Caudate nucleus (tissue), 63 donors: ENCODE measurements at places on chromosomes 1 and 21.
A peak's percentile ranks its signal among the peaks of the same experiment; 100 is the strongest.

DNA sequence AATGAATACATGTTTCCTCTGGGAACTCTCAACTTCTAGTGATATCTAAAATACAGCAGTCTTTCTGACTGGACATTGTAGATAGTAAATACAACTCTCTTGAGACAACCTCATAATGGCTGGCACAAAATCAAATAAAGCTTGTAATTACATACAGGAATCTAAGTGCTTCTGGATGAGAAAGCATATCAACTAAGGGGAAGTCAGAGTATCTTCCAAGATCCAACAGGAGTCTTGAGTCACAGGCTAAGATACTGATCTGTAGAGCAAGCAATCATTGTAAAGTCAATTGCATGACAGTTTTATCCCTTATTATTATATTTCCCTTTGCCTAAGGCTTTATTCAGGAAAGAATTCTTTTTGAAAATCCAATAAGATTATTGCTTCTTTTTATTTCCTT lies 249.9 kb downstream of the LRRIQ3 start:
- DNase-seq: no peak

DNA sequence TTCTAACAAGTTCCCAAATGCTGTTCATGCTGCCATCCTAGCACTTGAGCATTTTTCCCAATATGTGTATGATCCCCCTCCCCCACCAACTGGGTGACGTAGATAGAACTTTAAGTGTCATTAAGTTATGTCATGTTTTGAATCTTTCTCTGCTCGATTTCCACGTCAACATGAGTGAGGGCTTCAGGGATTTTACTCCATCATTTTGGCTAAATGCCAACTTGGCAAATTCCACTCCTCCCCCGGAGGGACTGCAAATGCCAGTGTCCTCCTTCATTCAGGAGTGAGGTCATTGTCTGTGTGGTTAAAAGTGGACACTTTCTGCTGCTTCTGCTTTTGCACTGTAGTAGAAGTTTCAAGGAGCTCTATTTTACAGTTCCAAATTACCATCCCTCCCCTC lies 201.7 kb downstream of the FGGY start:
- DNase-seq: no peak

DNA sequence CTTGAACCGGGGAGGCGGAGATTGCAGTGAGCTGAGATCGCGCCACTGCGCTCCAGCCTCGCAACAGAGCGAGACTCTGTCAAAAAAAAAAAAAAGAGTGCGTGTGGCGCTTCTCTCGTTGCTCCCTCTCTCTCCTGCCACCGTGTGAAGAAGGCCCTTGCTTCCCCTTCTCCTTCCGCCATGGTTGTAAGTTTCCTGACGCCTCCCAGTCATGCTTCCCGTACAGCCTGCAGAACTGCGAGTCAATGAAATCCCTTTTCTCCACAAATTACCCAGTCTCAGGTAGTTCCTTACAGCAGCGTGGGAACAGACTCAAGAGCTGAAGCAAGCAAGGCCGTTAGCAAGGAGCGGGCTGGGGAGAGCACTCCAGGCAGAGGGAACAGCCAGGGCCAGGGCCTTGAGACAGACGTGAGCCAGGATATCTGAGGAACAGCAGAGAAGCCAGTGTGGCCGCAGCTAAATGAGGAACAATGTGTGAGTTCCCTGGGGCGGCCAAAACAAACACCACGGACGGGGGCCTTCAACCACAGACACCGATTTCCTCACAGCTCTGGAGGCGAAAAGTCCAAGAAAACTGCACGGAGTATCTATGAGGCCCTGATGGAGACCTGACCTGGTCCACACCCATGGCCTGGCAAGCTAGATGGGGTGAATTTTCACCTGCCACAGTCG lies 54.2 kb upstream of the ETS2 start:
- no peak for DNase-seq

- DNase-seq: no peak
These were observed 560.1 kb downstream of the OMA1 start for GRCh38 chr1:57986432-57986831.

- DNase-seq: no peak
These were observed 664.4 kb downstream of the MATN1 start for GRCh38 chr1:30058970-30059369.

DNA sequence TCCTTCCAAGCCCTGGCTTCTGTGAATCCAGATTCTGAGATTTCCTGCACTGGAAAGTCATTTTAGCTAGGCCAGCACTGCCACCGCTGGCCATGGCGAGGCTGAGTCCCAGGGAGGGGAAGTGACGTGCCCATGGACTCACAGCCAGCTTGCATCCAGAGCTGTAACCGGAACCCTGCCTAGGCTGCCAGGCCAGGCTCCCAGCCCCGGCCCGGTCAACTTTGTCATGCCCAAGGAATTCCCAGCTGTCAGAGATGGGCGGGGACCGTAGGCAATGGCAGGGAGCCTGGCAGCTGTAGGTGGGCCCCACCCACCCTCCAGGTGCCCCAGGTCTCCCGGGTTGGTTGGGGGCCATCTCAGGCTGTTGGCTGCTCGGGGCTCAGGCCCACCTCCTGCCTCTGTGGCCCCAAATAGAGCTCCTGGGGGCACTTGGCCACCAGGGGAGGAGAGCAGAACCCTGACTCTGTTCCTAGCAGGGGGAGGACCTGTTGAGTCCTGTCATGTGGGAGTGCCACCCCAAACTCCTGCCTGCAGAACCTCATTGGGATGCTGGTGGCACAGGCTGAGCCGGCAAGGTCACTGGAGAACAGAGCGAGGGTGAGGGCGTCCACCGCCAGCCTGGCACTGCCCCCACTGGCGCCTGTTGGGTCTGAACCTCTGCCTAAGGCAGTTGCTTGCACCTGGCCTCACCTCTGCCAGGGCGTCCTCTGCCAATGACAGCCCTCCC lies 57.8 kb downstream of the FOXO6 start:
- DNase-seq: no peak

DNA sequence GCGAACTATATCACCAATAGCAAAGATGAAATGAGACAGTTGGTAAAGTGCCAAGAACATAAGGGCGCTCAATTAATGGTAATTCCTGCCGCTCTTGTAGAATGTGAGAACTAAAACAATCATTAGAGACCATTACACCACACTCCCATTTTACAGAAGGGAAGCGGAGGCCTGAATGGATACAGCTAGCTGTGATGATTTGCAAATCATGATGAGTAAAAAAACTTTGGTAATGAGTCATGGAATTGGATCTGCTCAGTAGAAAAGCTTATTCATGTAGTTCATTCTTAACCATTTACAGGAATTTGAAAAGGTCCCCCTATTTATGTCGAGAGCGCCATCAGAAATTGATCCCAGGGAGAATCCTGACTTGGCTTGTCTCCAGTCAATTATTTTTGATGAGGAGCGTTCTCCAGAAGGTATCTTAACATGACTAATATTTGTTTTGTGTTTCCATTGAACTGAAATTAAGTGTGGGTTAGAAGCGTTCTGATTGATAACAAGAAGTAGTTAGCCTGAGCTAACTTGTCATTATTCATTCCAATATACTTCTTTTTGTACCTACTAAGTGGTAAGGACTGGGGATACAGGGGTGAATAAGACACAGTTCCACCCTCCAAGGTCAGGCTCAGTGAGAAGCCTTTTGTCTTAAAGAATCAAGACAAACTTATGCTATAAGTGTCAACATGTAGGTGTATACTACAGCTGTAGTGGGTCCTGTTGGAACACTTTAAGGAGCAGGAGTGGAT lies 812 bp downstream of the TTC4 start:
- DNase-seq: no peak

DNA sequence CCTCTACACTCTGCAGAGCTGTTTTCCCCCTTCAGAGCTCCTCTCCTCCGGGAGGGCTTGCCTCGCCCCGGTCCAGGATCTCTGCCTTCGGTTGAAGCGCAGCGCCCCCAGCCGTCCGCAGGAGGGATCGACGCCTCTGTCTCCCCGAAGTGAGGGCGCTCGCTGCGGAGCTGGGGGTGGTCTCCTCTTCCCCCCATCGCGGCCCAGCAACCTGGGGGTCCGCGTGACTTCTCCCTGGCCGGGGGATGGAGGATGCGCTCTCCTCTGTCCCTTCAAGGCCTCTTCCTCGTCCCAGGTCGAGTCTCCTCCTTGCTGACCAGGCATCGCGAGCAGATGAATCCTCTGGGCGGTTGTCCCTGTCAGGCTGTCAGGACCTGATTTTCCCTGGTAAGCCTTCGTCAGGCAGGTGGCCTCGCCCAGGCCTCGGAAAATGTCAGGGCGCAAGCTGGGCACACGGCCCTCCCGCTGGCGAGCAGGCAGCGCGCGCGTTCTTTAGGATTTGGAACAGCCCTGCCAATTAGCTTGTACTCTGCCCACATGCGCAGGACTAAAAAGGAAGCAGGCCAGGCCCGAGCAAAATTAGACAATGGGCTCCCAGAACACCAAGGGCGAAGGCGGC lies 90.5 kb downstream of the EDEM3 start:
- peak; percentile 62 for DNase-seq

- DNase-seq: no peak
These were observed 43.2 kb upstream of the PBX1 start for GRCh38 chr1:164515711-164516331.

GRCh38 chr1:212678456-212679410 lies 20.9 kb downstream of the BATF3 start:
- no peak for DNase-seq

DNA sequence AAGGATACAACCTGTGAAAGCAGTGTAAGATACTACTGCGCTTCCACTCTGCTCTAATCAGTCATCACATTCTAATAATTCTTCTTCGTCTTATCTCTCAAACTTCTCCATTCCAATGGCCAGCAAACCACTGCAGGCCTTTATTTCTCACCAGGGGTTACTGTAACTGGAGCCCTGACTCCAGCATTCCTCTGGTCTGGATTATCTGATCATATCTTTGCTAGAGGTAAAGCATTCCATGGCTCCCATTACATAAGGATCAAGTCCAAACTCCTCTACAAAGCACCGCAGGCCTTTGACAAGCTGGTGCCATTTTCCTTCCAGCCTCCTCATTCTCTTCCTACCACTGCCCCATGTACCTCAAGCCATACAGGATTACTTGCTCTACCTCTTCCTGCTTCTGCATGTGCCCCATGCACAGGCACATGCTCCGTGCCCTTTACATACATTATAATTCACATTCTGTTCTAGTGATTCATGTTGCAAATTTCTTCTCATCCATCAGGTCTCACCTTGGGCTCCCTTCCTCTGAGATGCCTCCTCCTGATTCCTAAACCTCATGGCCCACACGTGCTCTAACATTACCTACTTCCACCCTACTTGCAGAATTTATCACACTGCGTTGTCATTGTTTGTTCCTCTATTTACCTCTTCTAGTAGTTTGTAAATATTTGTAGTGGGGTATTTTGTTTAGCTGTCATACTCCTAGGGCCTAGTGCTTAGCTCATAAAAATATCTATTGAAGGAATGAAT lies 9.3 kb upstream of the SERBP1 start:
- no peak for DNase-seq

- no peak for DNase-seq
These were observed 192.0 kb upstream of the JUN start for GRCh38 chr1:58975888-58976287.

- DNase-seq: no peak
These were observed 71.0 kb downstream of the PTGS2 start for GRCh38 chr1:186609183-186609582.

DNA sequence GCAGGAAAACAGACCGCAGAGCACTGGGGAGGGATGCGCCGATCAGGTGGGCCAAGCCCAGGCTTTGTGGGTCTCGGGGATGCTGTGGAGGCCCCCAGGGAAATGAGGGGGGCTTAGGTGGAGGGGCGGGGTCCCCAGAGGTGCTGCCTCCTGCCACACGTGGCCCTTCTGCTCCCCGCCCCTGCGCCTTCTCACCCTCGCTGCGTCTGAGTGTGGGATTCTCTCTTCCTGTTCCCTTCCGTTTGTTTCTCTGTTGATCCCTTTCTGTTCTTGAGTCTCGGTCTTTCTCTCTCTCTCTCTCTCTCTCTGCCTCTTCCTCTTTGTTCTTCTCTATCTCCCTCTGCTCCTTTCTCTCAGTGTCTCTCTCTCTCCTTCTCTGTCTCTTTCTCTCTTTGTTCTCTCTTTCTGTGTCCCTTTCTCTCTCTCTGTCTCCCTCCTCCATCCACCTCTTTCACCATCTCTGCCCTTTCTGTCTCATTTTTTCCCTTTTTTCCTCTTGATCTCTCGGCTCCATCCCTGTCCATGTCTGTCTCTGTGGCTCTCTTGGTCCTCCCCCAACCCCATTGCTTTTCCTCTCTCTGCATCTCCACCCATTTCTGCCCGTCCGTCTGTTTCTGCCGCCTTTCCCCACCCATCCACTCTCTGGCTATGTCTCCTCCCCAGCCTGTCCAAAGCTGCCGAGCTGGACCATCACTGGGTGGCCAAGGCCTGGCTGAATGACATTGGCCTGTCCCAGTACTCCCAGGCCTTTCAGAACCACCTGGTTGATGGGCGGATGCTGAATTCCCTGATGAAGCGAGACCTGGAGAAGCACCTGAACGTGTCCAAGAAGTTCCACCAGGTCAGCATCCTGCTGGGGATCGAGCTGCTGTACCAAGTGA lies 52.4 kb upstream of the TMEM51 start:
- DNase-seq: no peak

- DNase-seq: no peak
These were observed 49.8 kb downstream of the KCNT2 start for GRCh38 chr1:196558411-196558810.

GRCh38 chr1:89525169-89525855 lies 683 bp downstream of the LRRC8B start:
- DNase-seq: no peak

DNA sequence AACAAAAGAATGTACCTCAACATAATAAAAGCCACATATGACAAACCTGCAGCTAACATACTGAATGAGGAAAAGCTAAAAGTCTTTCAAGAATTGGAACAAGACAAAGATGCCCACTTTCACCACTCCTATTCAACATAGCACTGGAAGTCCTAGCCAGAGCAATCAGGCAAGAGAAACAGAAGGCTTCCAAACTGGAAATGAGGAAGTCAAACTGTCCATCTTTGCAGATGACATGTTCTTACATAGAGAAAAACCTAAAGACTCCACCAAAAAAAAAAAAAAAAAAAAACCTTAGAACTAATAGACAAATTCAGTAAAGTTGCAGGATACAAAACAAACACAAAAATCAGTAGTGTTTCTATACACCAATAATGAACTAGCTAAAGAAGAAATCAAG lies 20.2 kb downstream of the NSL1 start:
- no peak for DNase-seq

- DNase-seq: no peak
These were observed 22.1 kb downstream of the BCAS2 start for GRCh38 chr1:114559356-114559755.

DNA sequence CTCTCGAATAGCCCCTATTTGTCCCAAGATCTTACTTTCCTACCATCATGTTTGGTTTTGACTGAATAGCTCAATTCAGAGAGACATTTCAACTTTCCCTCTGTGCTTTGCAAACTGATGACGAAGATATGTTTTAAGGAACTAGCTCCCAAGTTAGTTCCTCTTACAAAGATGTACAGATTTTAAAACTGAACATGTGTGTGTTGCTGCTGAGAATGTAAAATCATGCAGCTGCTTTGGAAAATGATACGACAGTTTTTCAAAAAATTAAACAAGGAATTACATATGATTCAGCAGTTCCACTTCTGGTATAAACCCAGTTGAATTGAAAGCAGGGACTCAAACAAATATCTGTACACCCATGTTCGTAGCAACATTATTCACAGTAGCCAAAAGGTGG lies 33.6 kb downstream of the KIF26B start:
- DNase-seq: no peak

GRCh38 chr1:72837781-72838180 lies 555.4 kb upstream of the NEGR1 start:
- DNase-seq: no peak
